ENCODE measurements at places on chromosomes 2 and 18.

DNA sequence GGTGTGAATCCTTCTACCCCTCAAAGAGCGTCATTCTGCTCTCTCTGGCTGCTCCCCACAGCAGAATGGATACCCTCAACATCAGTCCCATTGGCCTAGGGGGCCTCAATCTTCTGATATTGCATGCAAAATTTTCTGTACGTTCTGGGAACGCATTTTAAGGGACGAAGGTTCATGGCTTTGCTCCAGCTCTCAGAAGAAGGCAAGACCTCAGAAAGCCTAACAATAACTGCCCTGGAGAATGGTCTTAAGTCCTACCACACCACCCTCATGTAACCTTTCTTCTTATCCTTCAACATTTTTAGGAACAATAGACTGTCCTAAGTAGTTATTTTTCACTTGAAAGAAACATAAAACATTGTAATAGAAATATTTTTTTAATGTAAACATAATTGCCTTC, 212.6 kb downstream of the PRKCE start:
- DNase-seq = no peak

DNA sequence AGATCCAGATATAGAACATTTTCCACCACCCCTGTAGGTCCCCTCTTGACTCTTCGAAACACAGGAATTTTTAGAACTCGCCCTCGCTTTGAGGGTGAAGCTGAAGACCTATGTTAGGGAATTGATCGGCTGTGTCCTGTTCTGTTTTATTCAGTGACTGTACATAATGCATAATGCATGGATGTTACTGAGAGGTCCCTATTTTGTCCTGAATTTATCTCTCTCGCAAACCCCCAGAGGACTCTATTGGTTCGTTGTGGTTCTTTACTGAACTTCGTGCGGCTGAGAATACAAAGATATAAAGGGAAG, 431 bp upstream of the EIF5B start:
- no peak for DNase-seq

GRCh38 chr2:225649274-225649673, 249.8 kb downstream of the NYAP2 start:
- no peak for DNase-seq

GRCh38 chr2:172198361-172198760, 95.7 kb upstream of the DLX2 start:
- no peak for DNase-seq

DNA sequence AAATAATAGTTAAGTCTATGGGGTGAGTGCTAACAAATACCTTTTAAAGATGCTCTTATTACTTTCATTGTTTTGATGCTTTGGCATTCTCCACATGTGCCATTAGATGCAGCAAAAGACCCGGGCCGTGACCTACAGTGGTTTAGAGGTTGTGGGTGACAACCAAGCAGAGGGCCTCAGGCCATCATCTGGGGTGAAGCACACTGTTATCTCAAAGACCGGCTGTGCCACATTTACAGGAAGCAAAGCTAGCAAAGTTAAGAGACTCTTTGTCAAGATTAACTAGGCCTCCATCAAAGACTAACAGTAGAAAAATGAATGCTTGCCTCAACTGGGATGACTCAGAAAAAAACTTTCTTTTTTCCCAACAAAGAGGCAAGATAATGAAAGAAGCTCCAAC, 695.3 kb downstream of the SATB2 start:
- DNase-seq = no peak
